GF-D8 (cell line): ENCODE measurements at places on chromosomes 2 and 18.

- no peak for DNase-seq
Observed at GRCh38 chr18:39839782-39840181, 2115.3 kb upstream of the PIK3C3 start.

GRCh38 chr2:161136696-161137324 is 23.4 kb upstream of the TANK start:
- DNase-seq: peak; percentile 37

- no peak for DNase-seq
Observed at GRCh38 chr2:75928093-75928492, 217.4 kb upstream of the GCFC2 start.

- no peak for DNase-seq
Observed at GRCh38 chr2:18922276-18922675, 332.9 kb upstream of the NT5C1B start.

GRCh38 chr2:133421516-133422324 is 146.5 kb downstream of the NCKAP5 start:
- no peak for DNase-seq

DNA sequence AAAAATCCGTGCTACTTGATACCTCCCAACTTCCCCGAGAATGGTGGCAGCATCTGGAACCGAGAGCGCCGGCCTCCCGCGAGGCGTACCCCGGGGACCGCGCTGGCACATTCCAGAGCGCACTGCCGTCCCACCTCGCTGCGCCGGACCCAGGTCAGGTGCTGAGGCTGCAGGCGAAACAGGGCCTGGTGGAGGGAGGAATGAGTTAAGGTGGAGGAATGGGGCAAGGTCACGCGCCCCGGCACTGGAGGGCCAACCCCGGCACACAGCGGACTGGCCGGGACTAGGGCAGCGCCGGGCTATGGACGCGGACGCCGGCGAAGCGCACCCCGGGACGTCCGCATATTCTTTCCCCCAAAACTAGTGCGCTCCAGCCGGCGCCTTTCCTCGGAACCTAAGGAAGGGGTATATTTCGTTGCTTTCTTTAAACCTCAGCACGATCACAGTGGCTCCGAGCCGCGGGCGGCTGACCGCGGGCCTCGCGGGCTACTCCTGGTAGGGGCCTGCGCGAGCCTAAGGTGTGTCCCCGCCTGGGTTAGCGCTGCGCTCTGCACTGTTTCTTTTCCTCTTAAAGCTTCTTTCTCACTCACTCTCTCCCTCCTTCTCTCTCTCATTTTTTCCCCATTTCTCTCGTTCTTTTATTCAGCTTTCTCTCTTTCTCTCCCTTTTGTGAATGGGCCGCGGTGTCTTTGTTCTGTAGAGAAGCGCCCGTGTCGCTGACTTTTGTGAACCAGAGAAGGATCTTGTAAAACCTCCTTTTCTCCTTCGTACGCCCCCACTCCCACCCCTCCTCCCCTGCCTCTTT is 2.1 kb upstream of the OTX1 start:
- no peak for DNase-seq

DNA sequence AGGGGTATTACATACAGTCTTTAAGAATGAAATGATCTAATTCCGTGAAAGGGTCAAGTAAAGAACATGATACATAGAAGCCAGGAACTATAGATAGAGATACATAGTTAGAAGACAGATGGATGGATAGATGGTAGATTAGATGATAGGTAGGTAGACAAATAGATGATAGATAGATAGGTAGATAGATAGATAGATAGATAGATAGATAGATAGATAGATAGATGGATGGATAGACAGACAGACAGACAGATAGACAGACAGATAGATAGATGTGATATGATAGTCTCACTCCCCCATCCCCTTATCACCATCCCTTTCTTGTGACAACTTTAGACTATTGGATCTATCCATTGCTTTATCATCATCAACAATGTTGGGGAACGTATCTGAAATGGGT is 448.2 kb downstream of the METTL4 start:
- DNase-seq: no peak

GRCh38 chr18:14086458-14087231 is 45.6 kb downstream of the ZNF519 start:
- DNase-seq: no peak

GRCh38 chr2:9179572-9180201 is 26.9 kb upstream of the ASAP2 start:
- DNase-seq: no peak

DNA sequence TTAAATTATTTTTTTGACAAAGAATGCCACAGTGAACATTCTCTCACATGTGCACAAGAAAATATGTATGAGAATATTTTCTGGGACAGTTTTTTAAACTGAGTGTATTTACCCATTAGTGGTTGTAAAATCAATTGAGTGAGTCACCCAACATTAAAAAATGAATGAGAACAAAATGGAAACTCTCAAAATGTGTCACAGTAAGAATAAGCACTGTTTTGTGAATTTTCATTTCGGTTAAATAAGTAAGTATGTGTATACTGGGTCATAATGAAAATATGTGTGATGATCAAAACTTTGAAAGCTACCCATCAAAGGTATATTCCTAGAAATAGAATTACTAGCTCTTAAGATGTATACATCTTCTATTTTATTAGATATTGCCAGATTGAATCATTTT is 11.6 kb downstream of the BABAM2 start:
- DNase-seq: no peak

DNA sequence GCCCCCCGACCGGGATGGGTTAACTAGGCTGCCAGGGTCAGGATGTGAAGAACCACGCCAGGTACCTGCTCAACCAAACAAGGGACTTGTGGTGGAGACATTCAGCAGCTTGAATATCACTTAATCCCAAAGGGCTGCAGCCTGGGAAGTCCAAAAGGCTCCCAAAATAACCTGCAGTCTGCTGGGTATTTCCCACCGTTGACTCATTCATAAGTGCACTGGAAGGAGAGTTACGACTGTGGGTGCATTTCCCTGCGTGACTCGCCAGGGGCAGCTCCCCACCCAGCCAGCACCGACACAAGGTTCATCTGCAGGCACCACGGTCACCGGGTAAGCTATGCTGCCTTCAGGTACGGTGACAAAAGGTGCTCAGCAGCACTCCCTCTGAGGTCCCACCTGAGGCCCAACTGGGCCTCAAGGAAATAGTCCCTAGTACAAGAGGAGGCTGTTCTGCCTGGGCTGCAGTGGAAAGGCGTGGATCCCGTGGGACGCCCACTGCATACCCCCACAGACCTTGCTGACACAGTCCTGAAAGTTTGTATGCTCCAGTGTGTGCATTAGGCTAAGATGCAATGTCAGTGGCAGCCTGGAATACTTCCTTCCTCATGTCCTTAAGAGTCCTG is 86.5 kb downstream of the UXS1 start:
- no peak for DNase-seq

- DNase-seq: no peak
Observed at GRCh38 chr2:209424199-209424701, 403 bp downstream of the MAP2 start.

DNA sequence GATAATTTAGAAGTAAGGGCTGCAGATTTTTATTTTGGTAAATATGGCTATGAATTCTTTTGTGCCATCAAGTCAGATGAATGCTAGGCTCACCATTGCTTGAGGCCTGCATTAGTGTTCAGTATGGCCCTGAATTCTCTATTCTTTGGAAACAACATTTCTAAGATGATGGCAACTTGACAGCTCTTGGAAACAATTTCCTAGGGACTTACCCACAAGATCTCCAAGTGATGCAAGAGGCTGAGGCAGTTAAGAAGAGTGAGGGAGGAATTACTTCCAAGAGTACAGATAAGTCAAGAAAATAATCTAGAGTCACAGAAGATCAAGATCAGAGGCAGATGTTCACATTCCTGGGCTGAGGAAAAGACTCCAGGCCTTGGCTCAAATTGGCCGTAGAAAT is 129.1 kb downstream of the NRP2 start:
- no peak for DNase-seq

DNA sequence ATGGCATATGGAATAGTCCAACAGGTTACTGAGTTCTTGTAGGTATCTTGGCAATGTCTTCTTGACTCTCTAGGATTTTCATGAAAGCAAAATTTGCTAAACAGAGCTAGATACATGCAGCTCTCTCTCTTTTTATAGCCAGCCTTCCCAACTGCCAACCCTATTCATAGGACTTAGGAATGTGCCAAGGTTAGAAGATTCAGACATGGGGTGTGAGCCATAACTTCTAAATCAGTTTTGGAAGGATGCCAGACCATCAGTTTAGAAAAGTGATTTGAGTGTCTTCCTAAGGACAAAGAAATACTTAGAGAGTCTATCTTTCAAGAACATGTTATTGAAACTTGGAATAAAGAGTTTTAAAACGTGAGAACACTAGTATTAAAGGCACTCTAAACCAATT is 619.5 kb upstream of the FANCL start:
- DNase-seq: no peak

DNA sequence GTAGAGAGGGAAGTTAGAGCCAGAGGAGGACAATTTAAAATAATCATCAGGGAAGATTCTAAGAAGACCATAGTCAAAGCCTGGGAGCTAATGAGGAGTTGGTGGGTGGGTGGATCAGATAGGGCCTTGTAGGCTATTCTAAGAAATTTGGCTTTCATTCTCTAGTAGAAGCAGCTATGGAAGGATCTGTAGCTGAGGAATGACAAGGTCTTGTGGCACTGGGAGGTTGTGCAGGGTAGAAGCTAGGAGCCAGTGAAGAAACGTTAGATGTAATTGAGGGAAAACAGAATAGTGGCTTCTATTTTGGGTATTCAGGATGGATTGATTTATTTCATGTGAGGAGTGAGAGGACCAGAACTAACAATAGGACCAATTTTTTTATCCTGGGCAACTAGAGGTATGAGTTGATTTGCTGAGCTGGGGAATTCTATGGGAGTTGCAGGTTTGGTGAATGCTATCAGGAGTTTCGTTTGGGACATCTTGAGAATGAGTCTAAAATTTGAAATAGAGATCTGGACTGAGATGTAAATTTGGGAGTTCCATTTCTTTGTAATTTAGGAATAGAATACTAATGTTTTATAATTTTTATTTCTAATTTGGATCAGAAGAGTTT is 371.9 kb downstream of the PARD3B start:
- DNase-seq: no peak
